ENCODE measurements at places on chromosomes 13 and 19.

GRCh38 chr13:46587807-46588418, 34.9 kb downstream of the LRCH1 start:
- no peak for DNase-seq

DNA sequence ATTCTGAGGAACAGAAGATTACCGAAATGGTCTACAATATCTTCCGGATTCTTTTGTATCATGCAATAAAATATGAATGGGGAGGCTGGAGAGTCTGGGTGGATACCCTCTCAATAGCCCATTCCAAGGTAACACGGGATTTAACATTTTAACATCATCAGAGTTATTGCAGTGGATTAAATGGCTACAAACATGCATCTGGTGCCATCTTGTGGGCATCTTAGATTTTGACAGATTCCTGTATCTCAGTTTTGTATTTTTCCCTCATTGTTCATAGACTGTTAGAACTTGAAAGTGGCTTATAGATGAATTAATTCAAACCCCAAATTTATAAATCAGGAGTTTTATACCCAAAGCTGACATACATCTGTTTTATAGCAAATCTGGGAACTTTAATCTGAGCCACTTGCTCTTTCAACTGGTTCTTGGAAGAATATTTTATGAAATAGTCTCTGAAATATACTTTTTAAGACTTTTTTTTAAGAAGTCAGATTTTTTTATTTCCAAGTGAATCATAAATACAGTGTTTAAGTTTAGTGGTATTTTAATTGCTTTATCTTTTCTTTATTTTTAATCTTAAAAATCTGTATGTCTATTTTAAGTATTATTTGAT, 215.2 kb downstream of the NBEA start:
- peak; percentile 6 for DNase-seq

DNA sequence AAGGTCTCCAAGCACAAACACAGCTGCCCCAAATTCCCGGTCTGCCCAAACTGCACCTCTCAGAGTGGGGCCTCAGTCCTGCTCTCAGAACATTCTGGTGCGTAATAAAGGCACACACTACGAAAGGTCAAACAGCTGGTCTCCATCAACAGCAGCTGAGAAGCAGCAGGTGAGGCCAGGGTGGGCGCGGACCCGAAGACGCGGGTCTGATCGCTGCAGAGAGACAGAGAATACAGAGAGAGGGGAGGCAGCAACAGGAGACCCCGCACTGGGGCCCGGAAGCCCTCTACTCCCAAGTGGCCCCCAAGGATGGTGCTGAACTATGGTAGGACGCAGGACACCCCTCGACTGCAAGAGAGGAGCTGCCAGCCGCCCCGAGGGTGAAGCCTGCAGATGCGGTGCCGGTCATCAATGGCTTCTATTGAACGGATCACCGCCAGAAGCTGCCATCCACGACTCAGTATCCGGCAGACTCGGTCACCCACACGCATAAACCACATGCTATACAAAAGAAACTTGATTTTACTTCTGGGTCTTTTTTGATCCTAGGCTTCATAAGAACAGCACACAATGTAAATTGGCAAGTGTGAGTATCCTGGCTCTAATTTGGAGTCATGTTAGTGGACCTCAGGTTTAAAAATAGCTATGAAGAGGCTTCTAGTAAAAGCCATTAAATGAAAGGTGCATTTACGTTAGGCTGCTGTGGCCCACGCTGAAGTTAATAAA, 33.4 kb downstream of the STK24 start:
- no peak for DNase-seq

DNA sequence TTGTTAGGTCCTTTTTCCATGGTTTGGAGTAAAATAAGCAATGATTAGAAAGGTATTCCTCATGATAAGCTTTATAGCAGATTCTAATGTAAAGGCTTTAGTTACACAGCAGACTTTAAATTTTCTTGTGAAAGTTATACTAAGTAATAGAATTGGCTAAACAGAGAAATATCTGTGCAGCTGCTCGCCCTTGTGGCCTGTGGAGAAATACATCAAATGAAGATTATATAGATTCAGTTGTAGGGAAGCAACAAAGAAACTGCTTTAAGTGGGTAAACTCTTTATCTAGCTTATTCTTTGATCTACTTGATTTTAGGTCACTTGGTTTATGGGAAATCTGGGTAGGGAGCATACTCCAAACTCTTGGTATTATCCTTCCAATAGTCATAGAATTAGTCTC, 1269.7 kb upstream of the SPRY2 start:
- DNase-seq, result no peak

DNA sequence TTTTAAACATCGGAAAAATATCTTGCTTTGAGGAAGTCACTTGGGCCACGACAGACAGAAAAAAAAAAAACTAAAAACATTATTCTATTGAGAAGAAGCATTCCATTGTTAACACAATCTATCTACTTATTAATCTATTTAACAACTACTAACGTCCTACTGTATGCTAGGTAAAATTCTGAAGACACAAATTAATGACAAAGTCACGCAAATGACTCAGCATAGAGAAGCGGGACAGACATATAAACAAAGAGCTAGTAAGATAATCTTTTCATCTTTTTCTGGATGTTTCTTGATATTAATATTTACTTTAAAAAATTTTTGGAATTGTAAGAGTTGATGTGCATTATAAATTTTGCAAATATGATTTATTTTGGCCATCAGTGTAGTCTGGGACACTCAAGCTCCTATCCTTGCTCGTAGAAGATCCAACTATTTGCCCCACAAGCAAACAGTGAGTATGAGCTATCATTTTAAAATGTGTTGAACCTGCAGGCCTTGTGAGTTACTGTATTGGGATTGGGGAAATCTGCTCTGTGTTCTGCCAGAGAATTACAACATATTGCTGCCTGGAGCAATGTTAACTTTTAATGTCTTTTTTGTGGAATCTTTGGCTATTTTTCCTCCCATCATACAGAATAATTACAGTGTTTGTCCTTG, 109.1 kb downstream of the PCDH9 start:
- DNase-seq, result no peak

All from K562 (cell line).